ENCODE measurements at places on chromosomes 7 and 10. TPM values are rescaled to one million over a fixed set of nuclear protein-coding genes. Genes with fewer than 3 reads are reported as not detected.

DNA sequence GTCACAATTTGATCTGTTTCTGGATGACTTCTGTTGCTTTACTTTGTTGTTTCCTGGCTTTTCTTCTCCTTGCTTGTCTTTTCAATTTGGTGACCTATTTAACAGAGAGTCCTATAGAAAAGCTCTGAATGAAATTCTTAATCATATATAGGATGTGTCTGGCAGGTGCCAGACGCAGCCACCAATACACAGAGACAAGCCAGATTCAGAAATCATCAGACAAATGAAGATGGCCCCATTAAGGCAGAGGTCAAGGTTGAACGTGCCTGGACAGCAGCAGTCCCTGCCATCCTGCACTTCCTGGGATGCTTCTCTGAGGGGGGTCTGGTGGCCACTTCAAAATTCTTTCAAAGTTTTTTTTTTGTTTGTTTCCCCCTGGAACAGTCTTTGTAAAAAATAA lies 846.7 kb upstream of the COBL start:
- no peak for DNase-seq

DNA sequence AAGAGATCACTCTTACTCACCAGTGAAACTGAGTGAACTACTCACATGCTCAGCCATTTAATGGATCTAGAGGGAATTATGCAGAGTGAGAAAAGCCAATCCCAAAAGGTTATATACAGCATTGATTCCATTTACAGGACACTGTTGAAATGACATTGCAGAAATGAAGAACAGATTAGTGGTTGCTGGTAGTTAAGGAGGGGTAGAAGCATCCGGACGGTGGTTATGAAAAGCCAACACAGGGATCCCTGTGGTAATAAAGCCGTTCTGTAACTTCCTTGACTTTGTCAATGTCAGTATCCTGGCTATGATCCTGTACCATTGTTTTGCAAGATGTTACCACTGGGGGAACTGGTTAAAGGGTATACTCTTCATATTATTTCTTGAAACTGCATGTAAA lies 253.4 kb downstream of the USP6NL start:
- DNase-seq = no peak

- DNase-seq = no peak
Observed at GRCh38 chr10:127046975-127047877, 142.0 kb downstream of the DOCK1 start.

- no peak for DNase-seq
Observed at GRCh38 chr7:138481447-138482380, 21.7 kb downstream of the TRIM24 start.

- no peak for DNase-seq
Observed at GRCh38 chr10:26952094-26952493, 91.3 kb upstream of the ABI1 start.

- DNase-seq = no peak
Observed at GRCh38 chr7:5681423-5681822, 100.0 kb downstream of the RNF216 start.

DNA sequence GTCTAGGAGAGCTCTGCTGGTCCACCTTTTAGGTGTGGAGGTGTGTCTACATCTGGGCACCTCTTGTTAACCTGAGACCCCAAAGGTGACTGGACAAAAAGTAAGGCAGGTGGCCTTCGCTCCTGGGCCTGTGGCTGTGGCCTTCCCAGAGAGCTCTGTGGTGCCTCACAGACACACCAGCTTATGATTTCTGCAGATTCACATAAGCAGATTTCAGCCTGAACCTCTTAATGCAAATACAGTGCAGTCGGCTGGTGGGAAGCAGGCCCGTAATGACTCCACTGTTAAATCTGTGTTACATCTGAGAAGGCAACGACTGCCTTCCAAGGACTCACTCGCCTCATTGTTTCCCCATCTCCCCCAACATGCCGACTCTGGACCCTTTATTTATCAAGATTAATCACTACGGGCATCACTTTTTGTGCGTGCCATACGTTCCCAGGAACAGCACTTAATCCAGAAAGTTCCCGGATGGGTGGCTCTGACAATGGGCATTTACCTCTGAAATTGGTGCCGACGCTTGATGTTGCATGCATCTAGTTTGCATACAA lies 119.8 kb downstream of the EBF3 start:
- DNase-seq = no peak

Gene ANKRD16
- total RNA-seq = 6.8 TPM
